ENCODE measurements at places on chromosomes 13 and 19.
A peak's percentile ranks its signal among the peaks of the same experiment; 100 is the strongest.

- no peak for DNase-seq
Observed at GRCh38 chr13:78147905-78148304, 229.3 kb upstream of the EDNRB start.

DNA sequence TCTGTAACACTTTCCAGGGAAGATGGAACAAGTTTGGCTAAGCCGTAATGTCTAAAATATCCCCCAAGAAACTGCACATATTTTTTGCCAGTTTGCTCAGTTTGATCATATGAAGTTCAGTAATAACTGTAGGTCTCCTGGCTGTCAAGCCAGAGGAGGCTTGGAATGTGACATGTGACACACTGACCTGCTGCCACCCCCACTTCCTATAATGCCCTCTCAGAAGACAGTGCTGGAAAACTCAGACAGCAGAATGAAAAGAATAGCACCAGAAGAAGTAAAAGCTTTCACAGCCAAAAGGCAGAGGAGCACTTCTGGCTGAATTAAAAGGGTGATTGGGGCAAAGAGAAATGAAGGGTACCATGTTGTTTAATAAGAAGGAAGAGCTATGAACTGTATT lies 67.4 kb upstream of the UBAC2 start:
- DNase-seq, result no peak

DNA sequence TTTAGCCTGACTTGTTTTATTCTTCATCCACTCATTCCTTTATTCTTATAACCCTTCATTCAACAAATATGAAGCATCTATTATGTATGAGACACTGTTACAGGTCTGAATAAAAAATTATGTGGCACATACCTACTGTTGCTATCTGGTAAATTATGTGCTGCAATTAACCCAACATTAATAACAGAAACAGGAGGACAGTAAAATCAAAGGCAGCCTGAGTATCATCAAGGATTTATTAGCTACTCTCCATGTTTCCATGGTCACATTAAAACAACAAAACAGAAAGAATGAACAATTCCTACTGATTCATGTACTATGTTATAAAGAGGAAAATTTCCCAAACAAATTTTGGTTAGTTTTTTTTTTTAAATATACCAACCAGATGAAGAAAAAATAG lies 43.9 kb downstream of the RAP2A start:
- DNase-seq, result no peak

DNA sequence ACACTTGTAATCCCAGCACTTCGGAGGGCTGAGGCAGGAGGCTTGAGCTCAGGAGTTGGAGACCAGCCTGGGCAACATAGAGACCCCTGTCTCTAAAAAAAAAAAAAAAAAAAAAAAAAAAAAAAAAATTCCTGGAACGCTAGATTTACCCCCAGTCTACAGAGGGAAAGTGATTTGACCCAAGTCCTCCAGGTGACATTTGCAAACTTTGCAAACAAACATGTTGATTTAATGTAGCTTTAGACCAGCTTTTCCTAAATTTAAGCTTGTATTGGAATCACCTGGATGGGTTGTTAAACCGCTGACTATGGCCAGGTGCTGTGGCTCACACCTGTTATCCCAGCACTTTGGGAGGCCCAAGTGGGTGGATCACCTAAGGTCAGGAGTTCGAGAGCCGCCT lies 8.4 kb downstream of the CPT1C start:
- no peak for DNase-seq

DNA sequence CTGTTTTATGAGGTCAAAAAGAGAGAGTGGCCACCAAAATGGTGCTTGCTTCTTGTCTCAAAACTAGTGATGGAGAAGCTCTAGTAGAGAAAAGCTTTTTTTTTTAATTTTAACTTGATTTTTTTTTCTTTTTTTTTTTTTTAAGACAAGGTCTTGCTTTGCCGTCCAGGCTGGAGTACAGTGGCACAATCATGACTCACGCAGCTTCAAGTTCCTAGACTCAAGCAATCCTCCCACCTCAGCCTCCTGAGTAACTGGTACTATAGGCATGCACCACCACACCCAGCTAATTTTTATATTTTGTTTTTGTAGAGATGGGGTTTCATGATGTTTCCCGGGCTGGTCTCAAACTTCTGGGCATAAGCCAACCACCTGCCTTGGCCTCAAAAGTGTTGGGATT lies 279.0 kb downstream of the TBC1D4 start:
- DNase-seq, result no peak

- no peak for DNase-seq
Observed at GRCh38 chr13:87999240-87999700, 328.1 kb downstream of the SLITRK5 start.

GRCh38 chr19:19021115-19021514 lies 12.2 kb downstream of the SUGP2 start:
- DNase-seq, result no peak

- no peak for DNase-seq
Observed at GRCh38 chr13:30802501-30802900, 67.2 kb downstream of the ALOX5AP start.

DNA sequence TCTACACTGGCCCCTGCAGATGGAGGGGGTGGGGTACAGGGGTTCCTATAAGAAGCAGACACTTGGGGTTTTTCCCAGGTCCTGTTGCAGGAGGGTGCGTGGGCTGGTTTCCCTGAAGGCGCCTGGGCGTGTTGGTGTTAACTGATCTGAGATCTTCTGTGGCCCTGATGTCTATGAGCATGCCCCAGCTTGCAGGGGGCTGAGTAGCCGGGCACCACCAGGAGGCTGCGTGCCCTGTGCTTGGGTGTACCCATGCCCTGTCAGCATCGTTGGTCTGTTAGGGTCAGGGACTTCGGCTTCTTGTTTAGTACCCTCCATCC lies 45.3 kb downstream of the CAPN12 start:
- DNase-seq, result no peak

- DNase-seq, result peak; percentile 9
Observed at GRCh38 chr13:36998624-36999041, 507 bp downstream of the ALG5 start.

GRCh38 chr13:98842858-98843481 lies 90.5 kb upstream of the SLC15A1 start:
- DNase-seq, result peak; percentile 33

GRCh38 chr13:84263354-84264069 lies 381.2 kb upstream of the SLITRK1 start:
- DNase-seq, result no peak

GRCh38 chr19:15367439-15367838 lies 12.1 kb downstream of the AKAP8 start:
- no peak for DNase-seq

GRCh38 chr19:18754501-18754900 lies 36.6 kb downstream of the COMP start:
- DNase-seq, result no peak

Measured in activated CD4-positive, alpha-beta T cell treated with anti-CD3 and anti-CD28 coated beads for 1 hour (primary cell).